Fibroblast of skin of left quadriceps (primary cell): ENCODE measurements at places on chromosomes 1 and 21.

DNA sequence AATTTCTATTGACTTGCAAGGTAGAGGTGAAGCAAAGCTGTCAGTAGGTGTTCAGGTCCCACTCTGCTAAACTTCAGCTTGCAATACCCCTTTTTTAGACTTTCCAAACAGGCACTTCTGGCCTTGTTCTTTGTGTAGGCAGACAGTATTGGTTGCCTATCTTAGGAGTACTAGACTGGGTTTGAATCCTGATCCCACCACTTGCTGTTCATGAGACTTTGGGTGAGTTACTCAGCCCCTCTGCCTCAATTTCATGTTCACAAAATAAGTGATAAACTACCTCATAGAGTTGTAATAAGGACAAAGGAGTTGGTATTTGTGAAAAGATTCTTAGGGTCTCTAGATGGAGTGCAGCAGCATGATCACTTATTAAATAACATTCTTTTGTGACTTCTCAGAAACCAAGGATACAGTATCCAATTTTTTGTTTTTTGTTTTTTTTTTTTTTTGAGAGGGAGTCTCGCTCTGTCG, 5.2 kb downstream of the RCC1 start:
- DNase-seq, result no peak

DNA sequence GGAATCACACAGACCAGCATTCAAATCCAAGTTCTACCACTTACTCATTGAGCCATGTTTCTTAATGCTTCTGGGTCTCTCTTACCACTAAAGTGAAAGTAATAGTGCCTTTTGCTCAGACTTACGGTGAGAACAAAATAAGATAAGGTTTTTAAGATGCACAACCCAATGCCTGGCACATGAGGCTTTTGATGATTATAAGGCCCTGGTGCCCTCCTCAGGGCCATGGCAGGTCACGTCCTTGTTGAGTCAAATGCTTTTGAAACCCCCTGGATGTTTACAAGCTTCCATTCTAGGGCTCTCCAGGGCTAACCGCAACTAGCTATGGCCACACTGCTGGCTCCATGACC, 76.0 kb downstream of the TENT5C start:
- DNase-seq, result no peak

DNA sequence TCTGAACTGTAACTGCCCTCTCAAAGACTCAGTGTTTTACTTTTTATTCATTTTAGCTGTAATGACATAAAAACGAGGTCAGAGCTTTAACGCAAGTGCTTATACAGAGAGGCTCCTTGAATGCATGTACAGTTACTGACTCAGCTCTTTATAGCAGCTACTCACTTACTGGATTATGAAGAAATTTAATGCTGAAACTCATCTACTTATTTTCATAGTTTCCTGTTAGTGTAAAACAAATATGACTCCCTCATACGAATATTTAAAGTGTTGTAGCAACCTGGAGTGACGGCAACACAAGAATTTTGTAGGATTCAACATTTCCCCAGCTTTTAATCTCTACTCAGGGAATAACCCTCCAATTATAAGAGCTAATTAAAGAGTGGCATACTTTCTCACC, 32.7 kb downstream of the ADSS2 start:
- no peak for DNase-seq

DNA sequence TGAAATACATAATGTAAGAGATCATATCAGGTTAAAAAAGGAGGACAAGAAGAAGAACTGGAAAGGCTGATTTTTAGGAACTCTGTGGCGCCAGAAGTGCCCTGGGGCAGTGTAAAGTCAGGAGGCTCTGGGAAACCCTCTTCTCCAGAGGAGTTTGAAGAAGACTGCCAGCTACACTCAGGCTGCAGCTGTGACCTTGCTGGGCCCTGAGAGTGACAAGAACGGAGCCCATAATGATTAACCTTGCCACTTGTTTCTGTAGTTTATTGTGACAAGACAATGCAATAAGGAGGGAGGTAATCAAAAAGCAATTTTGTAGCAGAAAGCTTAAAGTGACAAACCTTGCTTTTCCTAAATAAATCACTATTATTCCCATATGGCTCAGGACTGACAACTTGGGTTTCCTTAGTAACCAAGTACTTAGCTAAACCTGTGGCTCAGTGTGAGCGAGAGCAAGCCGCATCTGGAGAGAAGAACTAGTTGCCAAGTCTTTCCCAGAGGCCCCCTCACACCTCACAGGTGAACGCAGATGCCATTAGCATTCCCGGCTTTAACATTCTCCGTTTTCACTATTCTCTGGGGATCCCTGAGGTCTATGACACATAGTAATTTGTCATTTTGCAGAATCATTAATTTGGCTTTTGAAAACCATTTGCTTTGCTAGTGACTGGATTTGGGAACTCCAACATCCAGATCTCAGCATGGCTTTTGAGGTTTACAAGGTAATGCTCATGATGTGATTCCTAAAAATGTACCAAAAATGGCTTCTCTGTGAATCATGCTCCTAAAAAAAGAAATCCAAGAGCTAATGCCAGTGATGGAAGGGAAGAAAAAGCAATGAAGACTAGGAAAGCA, 115.9 kb downstream of the OMA1 start:
- DNase-seq, result peak; percentile 21

DNA sequence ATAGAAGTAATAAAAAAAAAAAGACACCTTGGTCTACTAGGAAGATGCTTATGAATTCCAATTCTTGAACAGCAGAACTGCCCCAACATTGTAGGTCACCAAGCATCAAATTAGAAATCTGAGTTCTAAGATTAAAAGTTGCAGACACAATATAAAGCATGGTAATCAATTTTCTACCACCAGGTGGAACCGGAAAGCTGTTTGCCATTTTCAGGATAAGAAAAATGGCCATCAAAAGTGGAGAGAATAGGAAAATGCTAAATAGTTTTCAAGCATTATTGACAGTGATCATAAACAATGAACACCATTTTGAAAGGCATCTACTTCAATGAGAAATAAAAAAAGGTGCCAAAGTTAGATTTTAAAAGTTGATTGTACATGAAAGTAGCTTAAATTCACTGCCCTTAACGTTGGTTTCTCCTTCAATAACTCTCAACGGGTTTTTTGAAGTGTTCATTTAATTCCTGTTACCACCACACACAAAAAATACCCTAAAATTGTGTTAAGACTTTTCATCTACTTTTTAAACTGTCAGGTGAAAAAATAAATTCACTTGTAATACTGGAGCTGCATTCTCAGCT, 252.9 kb downstream of the KCNT2 start:
- peak; percentile 12 for DNase-seq

GRCh38 chr1:201737352-201738060, 91.5 kb upstream of the IPO9 start:
- peak; percentile 79 for DNase-seq
